ENCODE measurements at places on chromosomes 6 and 20. TPM values are rescaled to one million over a fixed set of nuclear protein-coding genes. Genes with fewer than 3 reads are reported as not detected.

MCHR2 gene
- not detected for total RNA-seq

LRRC73 gene
- total RNA-seq: 0.66 TPM

TFAP2A gene
- total RNA-seq: 0.22 TPM

KCNG1 gene
- total RNA-seq: 61.6 TPM

ADAM33 gene
- 19.5 TPM for total RNA-seq

SLPI gene
- total RNA-seq: not detected

ARFGEF3 gene
- total RNA-seq: 0.22 TPM

STK4 gene
- 46.8 TPM for total RNA-seq

BACH2 gene
- total RNA-seq: 1.3 TPM

FNDC1 gene
- total RNA-seq: under 0.01 TPM

SDC4 gene
- 212 TPM for total RNA-seq

FOXC1 gene
- total RNA-seq: 1.0 TPM

C20orf141 gene
- total RNA-seq: not detected

SYS1 gene
- 51.3 TPM for total RNA-seq

HUS1B gene
- 2.0 TPM for total RNA-seq

PGC gene
- not detected for total RNA-seq

CCR6 gene
- total RNA-seq: not detected

SLC17A1 gene
- total RNA-seq: not detected

PKHD1 gene
- total RNA-seq: not detected

PLG gene
- total RNA-seq: not detected

WFDC12 gene
- not detected for total RNA-seq

POM121L2 gene
- total RNA-seq: not detected

SLC35F1 gene
- under 0.01 TPM for total RNA-seq

HTR1E gene
- not detected for total RNA-seq

VWA7 gene
- 0.14 TPM for total RNA-seq

CTAGE9 gene
- total RNA-seq: not detected

TPD52L2 gene
- total RNA-seq: 145 TPM

PRRT1 gene
- total RNA-seq: 0.29 TPM

MUC22 gene
- total RNA-seq: not detected

NKX2-4 gene
- not detected for total RNA-seq

AVP gene
- total RNA-seq: not detected

MROH8 gene
- 1.7 TPM for total RNA-seq

MICA gene
- total RNA-seq: 32.2 TPM

TSBP1 gene
- not detected for total RNA-seq

RSPH3 gene
- 7.3 TPM for total RNA-seq

OR12D3 gene
- total RNA-seq: not detected

BTNL2 gene
- not detected for total RNA-seq

SASH1 gene
- 47.5 TPM for total RNA-seq

SLC22A2 gene
- not detected for total RNA-seq

SLCO4A1 gene
- total RNA-seq: 6.6 TPM

CTCFL gene
- total RNA-seq: under 0.01 TPM

BRPF3 gene
- total RNA-seq: 22.5 TPM

TUBB1 gene
- not detected for total RNA-seq

PROKR2 gene
- not detected for total RNA-seq

COL12A1 gene
- 404 TPM for total RNA-seq

LRRN4 gene
- 0.29 TPM for total RNA-seq

TRIM40 gene
- total RNA-seq: not detected

CCN5 gene
- 1.3 TPM for total RNA-seq

CCN6 gene
- not detected for total RNA-seq

RNF114 gene
- total RNA-seq: 103 TPM

BTN1A1 gene
- total RNA-seq: not detected

MSH5 gene
- total RNA-seq: 26.8 TPM

TAAR1 gene
- not detected for total RNA-seq

Data from placental pericyte (primary cell).